ENCODE measurements at places on chromosomes 12 and 14. TPM values are rescaled to one million over a fixed set of nuclear protein-coding genes. Genes with fewer than 3 reads are reported as not detected.

The ARHGDIB gene
- 1,655 TPM for total RNA-seq

The FOXN4 gene
- total RNA-seq, result not detected

The ANO4 gene
- total RNA-seq, result not detected

The TAS2R9 gene
- not detected for total RNA-seq

The GLT8D2 gene
- 0.16 TPM for total RNA-seq
